Activated CD4-positive, alpha-beta T cell treated with anti-CD3 and anti-CD28 coated beads, Interleukin-2, amount 10 ng/mL, durations not matched to agents 7 days and 5 days (primary cell): ENCODE measurements at places on chromosomes 7 and 10. TPM values are rescaled to one million over a fixed set of nuclear protein-coding genes. Genes with fewer than 3 reads are reported as not detected.

Gene BTRC
- 14.8 TPM for total RNA-seq

DNA sequence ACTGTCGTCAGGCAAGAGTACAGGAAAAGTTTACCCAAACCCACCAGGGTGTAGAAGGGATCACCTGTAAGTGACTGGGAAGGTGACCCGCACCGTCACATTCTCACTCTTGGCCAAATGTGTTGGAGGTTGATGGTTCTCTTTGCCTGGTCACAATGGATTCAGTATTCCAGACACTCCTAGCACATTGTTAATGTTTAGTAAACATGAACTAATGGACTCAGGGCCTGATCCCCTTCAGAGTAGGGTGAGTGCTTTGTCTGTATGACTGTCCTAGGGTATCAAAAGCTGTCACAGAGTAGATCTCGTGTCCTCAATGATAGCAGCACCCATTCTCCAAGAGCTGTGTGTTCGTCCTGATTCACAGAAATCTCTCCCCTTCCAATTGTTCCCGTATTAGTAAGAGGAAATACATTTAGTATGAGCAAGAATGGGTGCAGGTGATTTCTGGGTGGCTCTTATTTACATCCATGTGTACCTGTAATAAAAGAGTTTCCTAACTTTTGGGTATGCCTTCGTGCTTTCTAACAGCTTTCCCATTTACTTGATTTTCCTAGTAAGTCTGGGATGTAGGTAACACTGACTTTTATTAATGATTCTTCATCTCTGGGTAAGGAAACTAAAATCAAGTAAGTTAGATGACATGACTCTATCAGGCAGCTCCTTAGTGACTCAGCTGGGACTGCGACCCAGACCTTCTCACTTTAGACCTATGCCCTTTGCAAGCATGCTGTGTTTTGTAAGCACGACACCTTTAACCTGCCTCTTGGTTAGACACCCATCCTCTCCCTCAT, 4.7 kb downstream of the EEPD1 start:
- H3K4me3 ChIP-seq: no peak overlapping the region
- H3K36me3 ChIP-seq: no peaks in the 10 kb centered on the region
- peaks cover 18% of the 10 kb centered on the region for H3K4me1 ChIP-seq
- no peak overlapping the region for H3K27ac ChIP-seq

Gene RBM20
- not detected for total RNA-seq

Gene C10orf90
- total RNA-seq: not detected

GRCh38 chr10:71838264-71839211, 12.5 kb downstream of the PSAP start:
- no peak for DNase-seq
- H3K4me1 ChIP-seq: peaks cover 47% of the 10 kb centered on the region
- H3K27me3 ChIP-seq: no peaks in the 10 kb centered on the region
- H3K36me3 ChIP-seq: no peaks in the 10 kb centered on the region

DNA sequence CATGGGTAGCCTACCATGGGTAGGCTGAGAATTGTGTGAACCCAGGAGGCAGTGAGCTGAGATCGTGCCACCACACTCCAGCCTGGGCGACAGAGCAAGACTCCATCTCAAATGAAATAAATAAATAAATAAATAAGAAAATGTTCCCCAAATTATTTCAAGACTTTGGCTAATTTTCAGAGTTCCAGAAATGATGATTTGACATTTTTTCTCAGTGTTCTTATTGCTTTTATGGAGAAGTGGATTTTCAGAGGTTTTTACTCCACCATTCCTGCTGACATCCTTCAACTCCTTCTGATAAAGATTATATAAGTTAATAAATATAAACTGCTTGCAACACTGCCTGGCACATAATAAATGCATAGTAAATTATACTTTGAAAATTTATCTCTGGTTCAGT, 80.4 kb upstream of the PRKCQ start:
- no peak overlapping the region for H3K4me3 ChIP-seq
- H3K4me1 ChIP-seq: peaks cover 13% of the 10 kb centered on the region
- peaks cover 8% of the 10 kb centered on the region for H3K27me3 ChIP-seq
- no peak overlapping the region for H3K27ac ChIP-seq
- H3K36me3 ChIP-seq: no peaks in the 10 kb centered on the region

DNA sequence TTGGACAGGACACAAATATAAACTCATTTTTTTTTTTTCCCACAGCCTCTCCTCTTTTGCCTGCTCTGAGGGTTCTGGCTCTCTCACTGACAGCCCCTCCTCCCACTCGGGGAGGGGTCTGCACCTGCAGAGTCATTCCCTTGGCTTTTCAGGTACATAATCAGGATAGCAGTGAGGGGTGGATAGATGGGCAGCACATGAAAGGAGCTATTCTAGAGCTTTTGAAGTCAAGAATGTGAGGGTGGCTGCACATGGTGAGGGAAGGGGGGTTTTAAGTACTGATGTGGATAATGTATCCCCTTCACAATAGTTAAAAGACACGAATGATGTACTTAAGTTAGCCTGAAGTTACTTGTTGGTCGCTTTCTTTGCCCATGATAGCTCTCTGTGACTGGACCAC, 76.2 kb downstream of the CFAP58 start:
- peaks cover 12% of the 10 kb centered on the region for H3K27me3 ChIP-seq
- H3K4me3 ChIP-seq: no peak overlapping the region
- no peak for DNase-seq
- H3K4me1 ChIP-seq: peaks cover 2% of the 10 kb centered on the region

GRCh38 chr7:44489955-44490350, 505 bp downstream of the NUDCD3 start:
- DNase-seq: peak; percentile 58
- peaks cover 47% of the 10 kb centered on the region for H3K4me1 ChIP-seq
- H3K27ac ChIP-seq: peak overlapping the region; percentile 92
- H3K4me3 ChIP-seq: peak overlapping the region; percentile 76
- H3K27me3 ChIP-seq: no peaks in the 10 kb centered on the region

DNA sequence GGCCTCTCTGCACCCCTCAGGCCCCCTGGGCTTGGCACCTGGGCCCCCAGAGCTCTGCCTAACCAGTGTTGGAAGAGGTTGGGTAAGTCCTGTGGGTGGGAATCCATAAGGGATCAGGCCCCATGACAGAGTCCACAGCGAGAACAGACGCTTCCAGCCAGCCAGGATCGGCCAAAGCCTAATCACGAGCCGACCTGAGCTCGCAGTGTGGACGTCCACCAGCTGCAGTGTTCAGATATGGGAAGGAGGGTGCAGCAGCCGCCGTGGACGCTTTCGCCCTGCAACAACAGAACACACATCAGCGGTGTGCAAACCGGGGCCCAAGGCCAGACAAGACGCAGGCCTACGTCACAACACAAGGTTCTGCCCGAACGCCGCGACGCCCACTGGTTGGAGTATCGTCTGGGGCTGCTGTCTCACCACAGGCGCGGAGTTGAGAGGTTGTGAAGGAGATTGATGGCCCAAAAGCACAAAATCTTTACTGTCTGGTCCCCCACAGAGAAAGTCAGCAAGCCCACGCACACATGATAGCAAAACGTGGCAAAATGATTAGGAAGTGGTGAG, 102.1 kb downstream of the FOXL3 start:
- peaks cover 3% of the 10 kb centered on the region for H3K36me3 ChIP-seq
- DNase-seq: no peak
- H3K4me3 ChIP-seq: no peak overlapping the region

GRCh38 chr7:152949253-152949652, 189.7 kb downstream of the ACTR3B start:
- H3K27ac ChIP-seq: no peak overlapping the region
- no peaks in the 10 kb centered on the region for H3K27me3 ChIP-seq
- H3K4me1 ChIP-seq: peaks cover 7% of the 10 kb centered on the region
- no peak for DNase-seq
- H3K4me3 ChIP-seq: no peak overlapping the region

DNA sequence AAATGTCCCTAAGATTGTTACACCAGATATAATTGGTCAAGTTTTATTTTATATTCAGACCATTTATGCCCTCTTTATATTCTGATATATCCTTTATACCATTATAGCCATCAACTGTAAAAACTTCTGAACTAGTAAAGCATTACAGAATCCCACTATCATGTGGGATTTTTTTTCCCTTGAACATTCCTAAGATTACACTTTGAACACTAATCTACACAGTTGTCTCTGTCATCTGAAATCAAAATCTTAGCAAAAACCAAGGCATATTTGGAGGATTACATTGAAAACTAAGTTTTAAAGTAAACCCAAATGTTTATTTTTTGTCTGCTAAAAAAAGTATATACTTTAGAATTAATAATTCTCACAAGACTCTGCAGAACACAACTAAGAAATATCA, 116.2 kb upstream of the GPR22 start:
- no peak overlapping the region for H3K27ac ChIP-seq
- no peaks in the 10 kb centered on the region for H3K4me1 ChIP-seq
- no peak overlapping the region for H3K4me3 ChIP-seq
- DNase-seq: no peak
- peaks cover 5% of the 10 kb centered on the region for H3K36me3 ChIP-seq

DNA sequence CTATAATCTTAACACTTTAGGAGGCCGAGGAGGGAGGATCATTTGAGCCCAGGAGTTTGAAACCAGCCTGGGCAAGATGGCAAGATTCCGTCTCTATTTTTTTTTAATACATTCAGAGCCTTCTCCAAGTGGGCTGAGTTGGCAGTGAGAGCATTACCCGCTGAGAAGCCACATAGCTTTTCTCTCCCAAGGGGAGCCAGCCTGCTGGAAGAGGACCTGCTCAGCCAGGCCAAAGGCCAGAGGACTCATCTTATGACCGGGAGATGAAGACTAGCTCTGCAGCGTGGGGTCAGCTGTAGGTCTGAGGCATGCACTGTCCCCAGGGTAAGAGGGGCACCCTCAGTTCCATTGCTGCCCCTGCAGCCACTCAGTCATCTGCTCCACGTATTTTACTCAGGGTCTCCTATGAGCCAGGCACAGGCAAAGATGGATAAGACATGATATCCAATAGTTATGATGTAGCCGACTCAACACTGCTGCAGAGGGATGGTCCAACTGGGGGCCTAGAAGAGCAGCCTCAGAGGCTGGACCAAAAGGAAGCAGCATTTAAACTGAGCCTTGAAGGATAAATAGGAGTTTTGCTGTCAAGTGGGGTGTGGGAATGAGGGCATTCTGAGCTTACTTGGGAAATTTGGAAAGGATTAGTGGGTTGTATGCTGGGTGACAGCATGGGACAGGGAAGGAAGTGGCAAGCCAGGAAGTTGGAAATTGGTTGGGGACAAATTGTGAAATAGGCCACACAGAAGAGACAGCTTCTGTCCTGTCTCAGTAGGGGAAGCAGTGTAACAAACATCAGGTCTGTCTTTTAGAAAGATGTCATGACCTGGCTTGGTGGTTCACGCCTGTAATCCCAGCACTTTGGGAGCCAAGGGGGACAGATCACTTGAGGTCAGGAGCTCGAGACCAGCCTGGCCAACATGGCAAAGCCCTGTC, 1.6 kb upstream of the MARVELD1 start:
- peaks cover 31% of the 10 kb centered on the region for H3K27me3 ChIP-seq
- H3K4me1 ChIP-seq: peaks cover 15% of the 10 kb centered on the region
- DNase-seq: no peak
- H3K36me3 ChIP-seq: no peaks in the 10 kb centered on the region

GRCh38 chr7:18895456-18895855, 222.0 kb downstream of the TWIST1 start:
- no peaks in the 10 kb centered on the region for H3K27me3 ChIP-seq
- H3K36me3 ChIP-seq: no peaks in the 10 kb centered on the region
- H3K4me3 ChIP-seq: no peak overlapping the region

DNA sequence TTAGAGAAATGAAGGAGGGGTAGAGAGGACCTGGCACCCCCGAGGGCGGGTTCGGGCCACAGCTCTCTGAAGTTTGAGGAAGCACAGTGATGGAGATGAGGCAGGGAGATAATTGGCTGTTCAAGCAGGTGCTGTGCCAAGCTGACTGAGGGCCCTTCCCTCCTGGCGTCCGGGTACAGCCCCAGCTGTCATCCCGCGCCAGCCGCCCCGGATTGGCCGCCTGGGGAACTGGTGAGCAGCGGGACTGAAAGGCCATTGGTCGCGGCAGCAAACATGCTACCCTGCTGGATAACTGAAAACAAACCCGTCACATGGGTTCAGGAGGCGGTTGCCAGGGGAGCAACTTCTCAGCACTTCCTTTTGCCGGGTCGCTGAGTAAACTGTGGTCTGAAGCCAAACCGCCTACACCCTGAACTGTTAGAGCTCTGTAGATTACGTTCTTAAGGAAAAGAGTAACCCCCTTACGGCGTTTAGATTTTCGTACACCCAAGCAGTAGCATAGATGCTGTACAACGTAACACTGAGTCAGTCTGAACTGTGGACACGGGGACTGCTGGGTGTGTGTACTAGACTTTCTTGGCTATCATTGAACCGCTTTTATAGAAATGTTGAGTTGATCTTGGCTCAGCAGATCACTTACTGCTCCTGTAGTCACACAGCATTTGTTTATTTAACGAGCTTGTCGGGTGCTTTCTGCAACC, 1.3 kb downstream of the INSIG1 start:
- peak; percentile 98 for DNase-seq
- peaks cover 51% of the 10 kb centered on the region for H3K4me1 ChIP-seq
- H3K4me3 ChIP-seq: peak overlapping the region; percentile 89

Gene EEPD1
- total RNA-seq: 13.8 TPM

Gene CYP17A1
- total RNA-seq: not detected
